ENCODE measurements at places on chromosomes 12 and 14.

- no peak for DNase-seq
These were observed 7.3 kb upstream of the FRMD6 start for GRCh38 chr14:51644217-51644933.

DNA sequence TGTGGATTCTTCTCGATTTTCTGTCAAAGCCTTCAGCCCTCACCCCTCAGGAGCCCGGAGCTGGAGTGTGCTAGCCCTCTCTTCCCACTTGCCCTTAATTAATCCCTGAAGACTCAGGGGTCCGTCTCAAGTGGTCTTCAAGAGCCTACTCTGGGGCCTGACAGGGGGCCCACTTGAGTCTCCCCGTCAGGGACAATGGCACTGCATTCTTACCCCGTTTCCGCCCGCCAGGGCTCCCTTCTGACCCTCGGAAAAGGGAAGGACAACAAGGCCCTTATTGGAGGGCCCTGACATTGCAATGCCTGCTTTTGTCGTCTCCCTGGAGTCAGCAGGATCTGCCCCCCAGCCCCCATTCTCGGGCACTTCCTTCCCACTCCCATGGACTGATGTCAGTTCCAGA lies 34.4 kb downstream of the TBX3 start:
- no peak for DNase-seq

DNA sequence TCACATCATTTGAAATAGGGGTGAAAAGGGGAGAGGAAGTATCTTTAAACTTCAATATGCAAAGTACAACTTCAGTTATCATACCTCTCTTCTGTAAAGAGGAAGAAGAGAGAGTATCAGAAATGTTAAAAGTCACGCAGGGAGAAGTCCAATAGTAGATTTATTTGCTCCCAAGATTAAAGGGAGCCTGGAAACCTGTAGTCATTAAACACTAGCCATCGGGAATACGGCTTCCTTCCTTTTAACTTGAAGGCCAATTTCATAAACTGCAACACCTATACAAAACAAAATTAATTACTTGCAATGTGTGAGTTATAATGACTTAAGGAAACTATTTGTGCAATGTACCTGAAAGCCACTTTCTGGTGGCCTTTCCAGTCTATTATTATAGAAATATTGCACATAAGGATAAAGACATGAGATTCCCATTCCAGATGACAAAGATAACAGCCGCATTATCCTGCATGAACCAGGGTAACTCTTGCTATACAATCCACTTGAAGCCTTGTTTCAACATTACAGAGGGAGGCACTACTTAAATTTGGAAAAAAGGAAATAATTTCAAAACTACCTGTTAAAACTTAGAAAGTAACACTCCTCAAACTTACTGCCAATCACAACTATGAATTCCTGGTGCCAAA lies 4.6 kb downstream of the BTG1 start:
- DNase-seq: no peak

GRCh38 chr12:47837190-47838171 lies 17.8 kb upstream of the HDAC7 start:
- DNase-seq: peak; percentile 80

DNA sequence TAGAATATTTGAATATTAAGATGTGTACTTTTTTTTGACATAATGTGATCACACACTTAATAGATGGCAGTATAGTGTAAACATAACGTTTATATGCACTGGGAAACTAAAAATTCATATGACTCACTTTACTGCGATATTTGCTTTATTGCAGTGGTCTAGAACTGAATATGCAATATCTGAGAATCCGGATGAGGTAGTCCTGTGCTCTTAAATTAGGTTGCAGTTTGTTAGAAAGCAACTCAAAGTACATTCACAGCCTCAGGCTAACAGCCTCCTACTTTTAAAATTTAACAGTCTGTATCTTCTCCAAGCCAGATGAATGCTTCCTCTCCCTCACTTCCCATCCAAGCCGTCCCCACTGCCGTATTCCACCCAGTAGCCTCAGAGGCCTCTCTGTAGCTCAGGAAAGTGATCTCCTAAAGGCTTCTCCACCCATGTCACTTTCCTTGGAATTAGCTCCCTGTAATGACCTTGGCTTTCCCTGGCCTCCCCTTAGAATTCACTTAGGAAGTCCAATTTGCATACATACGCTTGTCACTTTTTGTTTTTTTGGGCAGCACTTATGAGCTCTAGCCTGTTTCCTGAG lies 43.7 kb downstream of the TESPA1 start:
- DNase-seq: no peak

GRCh38 chr14:68473794-68474193 lies 319.1 kb downstream of the ZFP36L1 start:
- no peak for DNase-seq

GRCh38 chr14:99120526-99121318 lies 151.3 kb downstream of the BCL11B start:
- DNase-seq: no peak

DNA sequence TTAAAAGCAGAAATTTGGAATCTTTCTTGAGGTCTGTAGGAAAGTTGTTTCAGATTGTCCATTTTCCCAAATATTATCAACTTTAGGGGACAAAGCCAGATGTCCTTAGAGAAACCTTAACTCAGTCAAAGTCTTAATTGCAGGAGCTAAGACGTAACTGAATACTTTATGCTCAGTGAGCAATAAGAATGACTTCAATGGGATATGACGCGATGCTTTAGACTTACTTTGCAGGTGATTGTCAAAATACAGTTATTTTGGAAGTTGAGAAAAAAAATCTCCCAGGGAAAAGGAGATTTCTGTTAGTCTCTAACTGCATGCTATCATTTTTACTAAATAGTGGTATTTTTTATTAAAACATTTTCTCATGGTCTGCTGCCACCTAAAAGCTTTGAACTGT lies 750.9 kb upstream of the STXBP6 start:
- no peak for DNase-seq

DNA sequence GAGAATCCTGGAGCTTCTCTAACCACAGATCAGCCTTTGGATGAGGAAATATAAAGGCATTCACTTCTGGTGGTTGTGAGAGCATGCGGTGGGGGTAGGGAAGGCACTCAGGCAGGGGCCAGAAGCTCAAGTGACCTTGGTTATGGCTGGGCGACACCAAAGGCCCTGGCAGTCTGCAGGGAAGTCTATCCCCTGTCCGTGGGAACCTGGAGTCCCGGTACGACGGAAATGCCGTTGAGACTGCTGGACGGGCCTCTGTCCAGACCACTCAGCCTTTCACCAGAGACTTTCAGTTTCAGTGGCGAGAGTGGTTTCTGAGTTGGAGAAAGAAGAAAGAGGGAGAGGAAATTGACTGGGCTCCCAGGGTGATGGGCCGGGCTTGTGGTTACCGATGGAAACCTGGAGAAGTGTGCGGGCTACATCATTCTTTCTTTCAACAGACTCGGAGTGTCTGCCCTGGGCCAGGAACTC lies 20.9 kb downstream of the ISCA2 start:
- DNase-seq: no peak

DNA sequence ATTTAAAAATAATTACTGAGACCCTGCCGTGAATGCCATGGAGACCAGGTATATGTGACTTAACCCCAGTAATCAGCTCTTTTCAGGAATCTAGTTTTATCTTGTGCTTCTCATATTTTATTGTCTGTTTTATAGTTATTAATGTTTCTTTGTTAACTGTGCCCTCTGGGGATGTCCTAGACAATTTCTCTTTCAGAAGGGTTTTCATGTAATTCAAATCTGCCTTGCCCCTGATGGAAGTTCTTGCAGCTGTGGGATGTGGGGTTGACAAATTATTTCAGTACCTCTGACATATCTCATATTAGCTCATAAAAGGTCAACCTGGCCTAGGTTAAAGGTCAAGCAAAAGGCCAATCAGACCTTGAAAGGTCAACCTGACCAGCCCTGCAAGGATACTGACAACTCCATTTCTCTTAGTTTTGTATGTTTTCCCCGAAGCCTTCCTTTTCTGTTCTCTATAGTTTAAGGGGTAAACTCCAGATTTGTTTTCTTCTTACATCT lies 182.3 kb downstream of the SLC41A2 start:
- DNase-seq: no peak

DNA sequence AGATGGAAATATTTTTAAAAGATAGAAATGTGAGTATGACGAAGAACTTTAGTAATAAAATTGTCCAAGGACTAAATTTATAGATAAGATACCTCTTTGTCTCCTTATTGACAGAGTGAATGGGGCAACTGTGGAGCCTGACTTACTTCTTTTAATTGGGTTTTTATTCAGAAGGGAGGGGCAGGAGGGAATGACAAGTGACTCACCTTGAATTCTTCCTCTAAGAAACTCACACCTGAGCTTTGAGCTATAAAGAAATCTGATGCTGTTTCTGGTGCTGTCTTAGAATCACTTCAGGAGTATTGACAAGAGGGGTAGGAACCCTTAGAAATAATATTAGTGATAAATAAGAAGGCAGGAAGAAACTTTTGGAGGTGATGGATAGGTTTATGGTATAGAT lies 951 bp downstream of the NR1H4 start:
- no peak for DNase-seq

DNA sequence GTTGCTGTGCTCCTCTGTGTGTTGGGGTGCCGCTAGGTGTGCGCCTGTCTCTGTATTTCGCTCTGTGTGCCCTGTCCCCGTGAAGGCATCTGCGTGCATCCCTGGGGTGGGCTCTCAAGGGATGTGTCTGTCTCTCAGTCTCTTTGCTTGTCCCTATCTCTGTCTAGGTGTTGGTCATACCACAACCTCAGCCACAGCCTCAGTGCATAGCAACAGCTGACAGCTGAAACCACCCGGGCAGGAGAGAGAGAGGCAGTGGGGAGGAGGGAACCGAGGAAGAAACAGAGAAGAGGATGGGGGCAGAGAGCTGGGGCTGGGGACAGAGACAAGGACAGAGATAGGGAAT lies 953 bp upstream of the NXPH4 start:
- DNase-seq: no peak

DNA sequence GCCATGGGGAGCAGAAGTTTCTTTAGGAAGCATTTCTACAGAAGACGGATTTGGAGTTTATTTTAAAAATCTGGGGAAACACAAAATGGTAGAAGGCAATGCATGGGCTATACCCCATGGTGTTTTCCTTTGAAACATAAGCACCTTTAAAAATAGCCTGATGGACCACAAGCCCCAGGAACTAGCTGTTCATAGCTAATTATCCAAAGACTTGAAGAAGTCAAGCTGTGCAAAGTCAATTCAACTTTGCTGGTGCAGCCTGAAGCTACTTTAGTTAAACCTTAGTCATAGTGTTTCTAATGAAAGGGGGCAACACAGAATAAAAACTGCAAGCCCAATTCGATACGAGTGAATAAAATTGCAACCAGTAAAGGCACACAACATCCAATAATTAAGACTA lies 732.5 kb downstream of the GALC start:
- DNase-seq: no peak

DNA sequence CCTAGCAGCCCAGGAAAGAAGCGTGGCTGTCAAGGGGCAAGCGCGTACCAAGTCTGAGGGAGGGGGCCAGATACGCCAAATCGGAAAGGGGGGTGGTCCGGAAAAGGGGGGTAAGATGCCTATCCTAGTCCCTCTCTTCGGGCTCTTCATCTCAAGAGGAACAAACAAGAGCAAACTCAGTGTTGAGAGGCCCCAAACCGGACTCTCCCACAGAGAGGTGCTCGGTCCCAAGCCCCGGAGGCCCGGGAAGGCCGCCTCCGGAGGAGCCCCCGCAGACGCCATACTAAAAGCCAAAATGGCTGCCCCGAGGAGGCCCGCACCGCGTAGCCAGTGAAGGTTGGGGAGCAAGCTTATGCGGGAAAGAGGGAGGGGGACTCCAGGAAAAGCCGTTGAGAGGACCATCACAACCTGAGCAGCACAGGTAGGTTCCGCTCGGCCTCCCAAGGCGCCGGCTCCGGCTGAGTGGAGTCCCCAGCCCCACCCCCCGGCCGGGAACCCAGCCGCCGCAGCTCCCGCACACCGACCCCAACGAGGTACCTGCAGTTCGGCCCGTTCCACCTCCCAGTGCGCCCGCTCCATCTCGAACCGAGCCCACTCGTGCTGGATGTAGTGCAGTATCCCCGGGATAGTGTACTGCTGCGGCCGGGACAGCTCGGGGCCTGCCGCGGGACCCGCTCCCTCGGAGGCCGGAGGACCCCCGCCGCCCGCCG lies at the start of gene AP4S1:
Gene AP4S1, plus strand, starts transcription at position 283 of the 710 bp plus-strand sequence. CDS start 40,548 bp downstream, outside the sequence.
- peak; percentile 75 for DNase-seq

DNA sequence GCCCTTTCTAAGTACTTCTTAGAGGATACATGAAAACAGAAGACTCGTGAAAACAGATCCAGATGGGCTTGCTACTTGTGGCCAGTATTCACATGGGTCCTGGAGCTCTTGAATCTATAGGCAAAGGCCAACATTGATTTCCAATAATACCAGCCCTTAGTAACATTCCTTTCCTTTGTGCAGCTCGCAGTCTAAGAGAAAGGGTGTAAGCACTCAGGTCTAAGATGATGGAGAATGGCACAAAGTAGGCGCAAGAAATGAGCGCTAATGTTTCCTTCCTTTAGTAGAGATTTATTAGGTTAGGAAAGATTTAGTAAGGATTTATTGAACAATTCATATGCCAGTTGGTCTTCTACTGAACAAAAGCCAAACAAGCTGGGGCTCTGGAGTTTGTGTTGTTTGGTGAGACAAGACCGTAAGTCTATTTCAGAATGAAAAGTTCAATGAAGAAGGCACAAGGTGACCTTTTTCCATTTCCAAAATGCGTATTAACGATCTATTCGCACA lies 525 bp downstream of the RNU6-8 start:
- no peak for DNase-seq

- DNase-seq: no peak
These were observed 285.3 kb downstream of the DPF3 start for GRCh38 chr14:72608391-72609204.

- DNase-seq: no peak
These were observed 1.9 kb upstream of the RFX4 start for GRCh38 chr12:106580671-106581508.

DNA sequence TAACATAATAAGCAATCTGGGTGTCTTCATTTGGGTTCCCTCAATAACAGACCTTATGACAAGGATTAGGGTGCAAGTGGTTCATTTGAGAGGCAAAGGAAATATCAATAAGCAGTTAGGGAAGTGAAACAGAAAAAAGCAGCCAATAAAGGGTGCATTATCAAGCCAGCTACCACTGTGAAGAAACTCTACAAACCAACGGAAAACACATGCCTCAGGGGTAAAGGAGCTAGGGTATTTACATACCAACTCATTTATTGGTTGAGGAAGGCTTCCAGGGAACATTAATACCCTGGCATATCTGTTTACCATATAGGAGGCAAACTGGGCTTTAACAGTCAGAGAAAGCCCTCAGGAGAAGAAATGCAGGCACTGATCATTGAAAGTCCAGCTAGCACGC lies 22.7 kb upstream of the IFNG-AS1 start:
- DNase-seq: no peak

DNA sequence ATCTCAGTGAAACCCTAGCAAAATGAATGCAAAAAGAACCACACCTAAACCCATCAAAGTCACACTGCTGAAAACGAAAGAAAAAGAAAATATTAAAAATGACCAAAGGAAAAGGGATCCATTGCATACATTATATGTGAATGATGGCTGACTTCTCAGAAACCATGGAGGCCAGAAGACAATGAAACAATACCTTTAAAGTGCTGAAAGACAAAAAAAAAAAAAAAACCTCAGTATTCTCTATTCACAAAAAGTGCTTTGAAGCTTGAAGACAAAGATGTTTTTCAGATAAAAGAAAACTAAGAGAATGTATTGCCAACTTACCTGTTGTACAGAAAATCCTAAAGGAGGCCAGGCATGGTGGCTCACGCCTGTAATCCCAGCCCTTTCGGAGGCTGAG lies 4.5 kb upstream of the EVL start:
- DNase-seq: no peak

- no peak for DNase-seq
These were observed 13.7 kb upstream of the TCTN2 start for GRCh38 chr12:123657211-123657610.
